ENCODE measurements at places on chromosomes 13 and 19.

GRCh38 chr13:43309311-43309710 is 285.9 kb downstream of the DNAJC15 start:
- DNase-seq: no peak

DNA sequence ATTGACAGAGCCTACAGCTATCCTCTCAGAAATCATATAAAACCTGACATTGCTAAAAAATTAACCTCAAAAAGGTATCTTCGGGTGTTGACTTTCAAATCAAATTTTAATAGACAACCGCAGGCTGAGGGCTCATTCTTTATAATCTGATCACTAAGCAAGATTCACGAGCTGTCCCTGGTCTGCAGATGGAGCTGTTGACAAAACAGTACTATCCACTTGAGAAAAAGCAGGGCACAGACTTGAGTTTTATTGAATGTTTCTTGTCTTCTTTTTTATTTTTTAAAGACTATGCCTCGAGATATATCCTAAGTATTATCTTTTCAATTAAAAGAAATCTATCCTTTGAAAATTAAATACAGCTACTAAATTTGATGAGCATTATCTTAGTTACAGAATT is 540.5 kb downstream of the PCDH9 start:
- no peak for DNase-seq

DNA sequence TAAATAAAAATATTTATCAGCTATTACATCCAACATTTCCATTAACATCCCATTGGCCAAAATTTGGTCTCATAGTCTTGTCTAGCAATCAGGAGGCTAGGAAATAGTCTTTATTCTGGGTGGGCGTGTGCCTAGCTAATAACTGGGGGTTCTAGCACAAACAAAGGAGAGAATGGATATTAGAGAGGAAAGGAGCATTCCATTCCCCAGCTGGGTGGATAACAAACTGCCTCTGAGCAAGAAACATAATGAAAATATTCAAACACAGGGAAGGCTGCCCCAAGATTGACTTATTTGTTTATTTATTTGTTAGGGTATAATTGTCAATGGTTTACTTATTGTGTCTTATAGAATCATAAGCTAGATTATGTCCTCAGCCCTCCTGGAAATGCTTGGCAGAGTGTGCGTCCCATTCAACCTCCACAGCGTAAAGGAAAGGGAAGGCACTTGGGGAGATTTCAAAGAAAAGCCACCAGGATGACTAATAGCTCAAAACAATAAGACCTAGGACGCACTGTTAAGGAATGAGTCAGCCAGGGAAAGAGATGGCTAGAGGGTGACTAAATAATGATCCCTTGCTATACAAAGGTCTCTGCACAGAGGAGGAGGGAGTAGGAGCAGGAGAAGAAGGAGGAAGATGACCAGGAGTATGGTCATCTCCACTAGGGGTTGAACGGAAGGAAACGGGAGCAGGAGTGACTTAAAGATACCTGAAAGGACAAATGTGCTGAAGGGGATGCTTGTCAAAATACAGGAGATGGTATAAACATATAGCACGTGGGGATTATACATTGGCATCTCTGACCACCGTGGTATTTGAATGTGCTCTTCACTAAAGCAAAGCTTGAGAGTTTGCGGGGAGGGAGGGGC is 23.5 kb upstream of the USP12 start:
- no peak for DNase-seq

- DNase-seq: no peak
Measured at GRCh38 chr13:43074824-43075510, 51.6 kb downstream of the DNAJC15 start.

DNA sequence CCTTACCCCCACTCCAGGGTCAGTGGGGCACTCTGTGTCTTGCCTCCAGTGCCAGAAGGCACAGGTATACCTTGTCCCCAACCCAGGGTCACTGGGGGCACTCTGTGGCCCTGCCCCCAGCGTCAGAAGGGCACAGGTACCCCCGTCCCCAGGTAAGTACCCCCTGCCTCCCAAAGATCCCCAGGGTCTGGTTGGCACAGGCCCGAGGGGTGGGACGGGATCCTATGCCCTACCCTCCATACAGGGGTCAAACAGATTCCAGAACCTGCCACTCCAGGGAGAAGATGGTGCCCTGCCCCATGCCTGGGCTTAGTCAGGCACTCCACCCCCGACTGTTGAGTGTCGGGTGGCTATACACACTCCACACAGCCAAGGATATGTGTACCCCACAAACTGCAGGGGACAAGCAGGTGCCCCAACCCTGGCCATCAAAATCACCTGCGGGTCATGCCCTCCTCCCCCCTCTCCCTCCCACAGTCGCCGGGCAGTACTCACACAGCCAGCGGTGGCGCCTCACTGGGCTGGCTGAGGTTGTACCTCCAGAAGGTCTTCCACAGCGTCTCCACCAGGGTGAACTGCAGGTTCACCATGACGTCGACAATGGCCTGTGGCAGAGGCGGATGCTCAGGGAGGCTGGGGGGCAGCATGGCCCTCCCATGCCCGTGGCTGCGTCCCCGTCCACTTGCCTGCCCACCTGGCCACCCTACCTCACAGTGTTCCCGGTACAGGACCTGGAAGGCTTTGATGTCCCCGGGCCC is 13.8 kb downstream of the DCAF15 start:
- DNase-seq: no peak

- no peak for DNase-seq
Measured at GRCh38 chr13:42393573-42394360, 121.8 kb downstream of the AKAP11 start.

DNA sequence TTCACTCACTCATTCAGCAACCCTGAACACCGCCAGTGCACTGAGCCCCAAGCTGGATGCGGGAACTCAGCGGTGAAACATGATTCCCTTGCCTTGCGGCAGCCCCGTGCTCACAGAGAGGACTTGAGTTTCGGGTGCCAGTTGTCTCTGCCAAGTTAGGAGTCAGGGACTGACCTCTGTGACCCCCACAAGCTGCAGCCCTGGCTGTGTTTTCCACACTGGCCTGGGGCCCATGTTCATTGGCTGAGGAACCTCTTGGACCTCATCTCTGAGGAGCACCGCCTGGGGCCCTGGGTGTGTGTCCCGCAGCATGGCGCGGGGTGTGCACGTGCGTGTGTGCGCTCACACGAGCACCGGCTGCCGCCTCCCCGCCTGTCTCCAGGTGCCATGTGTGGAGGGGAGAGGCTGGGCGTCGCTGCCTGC is 31.0 kb downstream of the CAPN12 start:
- DNase-seq: no peak

DNA sequence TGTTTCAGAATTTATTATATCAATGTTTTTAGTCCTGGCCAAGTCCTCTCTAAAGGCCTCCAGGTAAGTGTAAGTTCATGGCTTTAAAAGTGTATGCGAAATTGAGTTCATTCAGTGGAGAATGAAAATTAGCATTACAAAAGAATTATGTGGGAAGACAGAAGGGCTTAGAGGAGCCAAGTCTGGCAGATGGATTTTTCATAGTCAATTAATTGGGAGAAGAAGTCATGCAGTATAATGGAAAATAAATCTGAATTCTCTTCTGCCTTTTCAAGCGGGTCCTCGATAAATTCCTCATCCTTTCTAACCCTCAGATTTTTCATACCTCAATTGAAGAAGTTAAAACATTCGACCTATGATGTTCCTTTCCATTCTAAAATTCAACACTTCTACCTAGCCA is 394.2 kb downstream of the ITGBL1 start:
- no peak for DNase-seq

DNA sequence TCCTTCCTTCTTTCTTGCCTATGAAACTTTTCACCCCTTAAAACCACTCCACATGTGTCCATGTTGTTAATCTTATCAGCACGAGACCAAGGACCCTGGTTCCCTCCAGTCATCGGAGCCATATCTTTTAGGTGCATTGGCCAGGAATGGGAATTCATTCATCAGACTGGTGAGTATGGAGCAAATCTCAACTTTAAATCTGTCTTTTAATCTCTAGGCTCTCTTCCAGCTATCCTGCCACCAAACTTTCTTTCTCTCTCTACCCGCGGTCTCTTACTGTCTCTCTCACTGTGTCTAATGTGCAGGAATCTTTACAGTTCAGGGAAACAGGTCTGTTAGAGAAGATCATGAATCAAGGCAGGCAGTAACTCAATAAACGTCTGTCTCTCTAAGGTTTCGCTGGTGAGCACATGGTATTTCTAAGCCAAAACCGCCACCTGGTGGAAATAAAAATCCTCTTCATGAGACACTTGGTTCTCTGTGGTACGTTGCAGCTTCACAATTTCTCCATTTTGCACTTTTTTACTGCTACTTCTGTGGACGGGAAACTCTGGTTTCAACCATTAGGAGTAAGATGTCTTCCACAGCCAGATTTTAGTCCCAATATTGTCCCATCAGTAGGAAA is 16.1 kb downstream of the LGALS16 start:
- DNase-seq: peak; percentile 31

- DNase-seq: no peak
Measured at GRCh38 chr13:20043207-20043925, 84.8 kb downstream of the ZMYM2 start.

- no peak for DNase-seq
Measured at GRCh38 chr13:77460195-77460594, 75.3 kb upstream of the SCEL start.

GRCh38 chr19:12801466-12802266 is at the start of the genes PRDX2 and THSD8:
PRDX2 (minus strand) TSS chr19:12801800; CDS start chr19:12801261, 539 bp downstream.
THSD8 (plus strand) TSS chr19:12802069; CDS start chr19:12802072, 3 bp downstream.
- peak; percentile 48 for DNase-seq

DNA sequence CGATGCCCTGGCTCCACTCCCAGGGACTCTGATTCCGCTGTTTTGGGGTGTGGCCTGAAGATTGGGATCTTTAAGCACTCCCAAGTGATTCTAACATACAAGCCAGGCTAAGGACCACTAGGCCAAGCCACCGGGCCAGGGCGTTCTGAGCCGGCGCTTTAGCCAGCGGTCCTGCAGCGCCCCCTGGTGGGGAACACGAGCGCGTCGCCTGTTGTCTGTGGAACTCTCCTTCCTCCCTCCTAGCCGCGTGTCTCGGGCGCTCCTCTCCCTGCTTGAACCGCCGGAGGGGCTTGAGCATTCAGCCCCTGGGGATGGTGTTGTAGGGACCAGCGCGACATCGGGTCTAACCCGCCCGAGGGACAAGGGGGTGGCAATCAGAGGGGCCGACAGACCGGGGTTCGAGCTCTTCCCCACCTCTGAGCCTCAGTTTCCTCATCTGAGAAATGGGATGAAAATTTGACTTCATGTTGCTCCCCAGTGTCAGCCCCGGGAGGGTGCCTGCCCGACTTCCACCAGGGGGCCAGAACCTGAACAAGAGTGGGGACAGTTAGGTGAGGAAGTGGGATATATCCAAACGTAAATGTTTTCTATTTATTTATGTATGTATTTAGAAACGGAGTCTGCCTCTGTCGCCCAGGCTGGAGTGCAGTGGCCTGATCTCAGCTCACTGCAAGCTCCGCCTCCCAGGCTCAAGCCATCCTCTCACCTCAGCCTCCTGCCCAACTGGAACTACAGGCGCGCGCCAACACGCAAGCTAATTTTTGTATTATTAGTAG is 18.0 kb upstream of the PNMA8B start:
- peak; percentile 58 for DNase-seq

DNA sequence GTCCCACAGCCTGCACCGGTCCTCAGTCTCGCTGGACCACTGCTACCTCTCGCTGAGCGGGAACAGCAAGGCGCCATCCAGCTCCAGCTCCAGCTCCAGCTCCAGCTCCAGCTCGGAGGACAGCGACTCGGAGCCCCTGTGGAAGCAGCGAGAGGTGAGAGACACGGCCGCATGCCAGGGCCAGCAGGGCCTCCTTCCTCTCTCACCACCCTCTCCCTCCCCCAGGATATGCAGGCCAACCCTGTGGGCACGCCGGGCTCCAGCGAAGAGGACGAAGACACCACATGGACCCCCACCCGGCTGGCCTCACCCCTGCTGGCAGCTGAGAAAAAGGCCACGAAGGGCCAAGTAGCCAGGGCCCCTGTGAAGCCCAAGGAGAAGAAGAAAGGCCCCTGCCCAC is 7.3 kb downstream of the SIX5 start:
- DNase-seq: no peak

DNA sequence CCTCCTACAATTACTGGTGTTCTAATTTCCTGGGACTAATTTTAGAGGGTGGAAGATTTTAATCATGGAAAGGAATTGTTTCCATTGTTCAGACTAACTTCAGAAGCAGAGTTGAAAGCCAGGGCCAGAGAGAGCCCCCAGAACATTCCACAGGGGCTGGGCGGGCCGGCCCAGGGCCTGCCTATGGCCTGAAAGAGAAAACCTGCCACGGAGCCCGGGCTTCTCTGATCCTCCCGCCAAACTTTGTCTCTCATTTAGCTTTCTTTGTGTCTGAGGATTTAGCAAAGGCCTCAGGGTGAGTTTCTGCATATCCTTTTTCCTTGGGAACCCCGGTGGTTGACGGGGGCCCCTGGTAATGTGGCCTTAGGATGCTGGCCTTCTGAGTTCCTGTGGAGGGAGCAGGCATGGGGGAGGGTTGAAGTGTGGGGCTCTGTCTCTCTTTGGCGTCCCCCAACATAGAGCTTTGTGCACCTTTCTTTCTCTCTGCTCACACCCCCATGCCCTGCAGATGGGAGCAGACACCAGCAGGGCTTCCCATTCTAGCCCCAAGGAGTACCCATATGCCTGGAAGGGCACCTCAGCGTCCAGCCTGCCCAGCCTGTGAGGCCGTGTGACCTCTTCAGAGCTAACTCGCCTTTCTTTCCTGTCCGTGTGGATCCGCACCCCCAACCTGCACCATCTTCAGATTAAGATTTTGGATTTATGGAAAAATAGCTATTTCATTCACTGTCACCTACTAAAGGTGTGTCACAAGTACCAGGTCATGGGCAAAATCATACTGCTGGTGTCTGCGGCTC is 539.5 kb downstream of the FGF9 start:
- no peak for DNase-seq

GRCh38 chr19:1394252-1395193 is 6.8 kb downstream of the GAMT start:
- no peak for DNase-seq

DNA sequence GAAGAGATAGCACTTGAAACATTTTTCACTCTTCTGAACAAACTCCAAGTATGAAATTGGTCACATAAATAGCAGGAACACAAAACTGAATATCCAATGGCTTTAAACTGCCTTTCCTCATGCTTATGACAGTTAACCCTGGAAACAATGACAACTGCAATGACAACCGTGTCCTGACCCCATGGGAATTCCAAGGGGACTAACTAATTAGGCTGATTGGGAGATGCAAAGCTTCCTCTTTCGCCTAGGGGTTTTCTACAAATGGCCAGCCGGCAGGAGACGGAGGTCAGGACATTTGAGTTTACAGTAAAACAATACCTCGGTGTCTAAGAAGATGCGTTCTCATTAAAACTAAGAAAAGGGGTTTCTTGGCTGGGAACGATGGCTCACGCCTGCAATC is 53.0 kb upstream of the URAD start:
- no peak for DNase-seq

DNA sequence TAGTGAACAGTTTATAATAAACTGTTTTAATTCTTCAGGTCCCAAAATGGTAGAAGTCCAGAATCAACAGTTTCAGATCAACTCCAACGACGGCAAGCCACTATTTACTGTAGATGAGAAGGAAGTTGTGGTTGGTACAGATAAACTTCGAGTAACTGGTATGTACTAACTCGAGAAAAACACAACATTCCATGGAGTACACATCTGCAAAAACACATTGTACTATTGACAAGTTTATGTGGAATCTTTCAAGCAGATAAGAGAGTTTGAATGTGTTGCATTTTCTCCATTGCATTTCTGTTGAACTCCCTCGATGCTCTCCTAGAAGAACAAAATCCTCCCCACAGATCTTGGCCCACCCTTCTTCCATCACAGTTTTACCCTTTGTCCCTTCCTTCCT is 98.5 kb downstream of the SGCG start:
- DNase-seq: no peak
